H4 (cell line): ENCODE measurements at places on chromosomes 6 and 20. TPM values are rescaled to one million over a fixed set of nuclear protein-coding genes. Genes with fewer than 3 reads are reported as not detected.

The BHLHE23 gene
- total RNA-seq = not detected in 2 replicates

GRCh38 chr6:112311950-112312547 lies 35.1 kb upstream of the RFPL4B start:
- DNase-seq = no peak

- DNase-seq = no peak
Observed at GRCh38 chr20:48820649-48820973, 7.2 kb downstream of the PREX1 start.

The VSTM2L gene
- total RNA-seq = 1.2 and 1.6 TPM in 2 replicates

The TMC2 gene
- not detected in 2 replicates for total RNA-seq

The EYS gene
- total RNA-seq = 0.17 TPM in 1 of 2 replicates, not detected in the other
